ENCODE measurements at places on chromosomes 2 and 18.

DNA sequence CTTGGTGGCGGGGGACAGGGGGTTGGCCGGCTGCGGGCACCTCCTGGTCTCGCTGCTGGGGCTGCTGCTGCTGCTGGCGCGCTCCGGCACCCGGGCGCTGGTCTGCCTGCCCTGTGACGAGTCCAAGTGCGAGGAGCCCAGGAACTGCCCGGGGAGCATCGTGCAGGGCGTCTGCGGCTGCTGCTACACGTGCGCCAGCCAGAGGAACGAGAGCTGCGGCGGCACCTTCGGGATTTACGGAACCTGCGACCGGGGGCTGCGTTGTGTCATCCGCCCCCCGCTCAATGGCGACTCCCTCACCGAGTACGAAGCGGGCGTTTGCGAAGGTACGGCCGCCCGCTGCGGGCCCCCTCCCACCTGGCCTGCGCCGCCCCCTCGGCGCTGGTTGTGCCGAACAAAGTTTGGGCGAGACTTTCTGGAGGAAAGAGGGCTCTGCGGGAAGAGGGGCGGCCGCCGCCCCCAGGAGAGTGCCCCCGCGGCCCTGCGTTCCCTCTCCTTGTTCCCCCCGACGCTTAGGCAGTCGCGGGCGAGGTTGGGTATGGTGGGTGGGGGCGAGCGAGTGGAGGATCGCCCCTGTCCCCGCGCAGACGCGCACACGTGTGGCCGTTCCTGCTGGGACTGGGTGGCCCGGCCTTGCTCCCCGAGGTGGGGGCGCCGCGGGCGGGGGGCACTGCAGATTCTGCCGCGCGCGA lies 866 bp downstream of the CRIM1 start:
- no peak for DNase-seq

DNA sequence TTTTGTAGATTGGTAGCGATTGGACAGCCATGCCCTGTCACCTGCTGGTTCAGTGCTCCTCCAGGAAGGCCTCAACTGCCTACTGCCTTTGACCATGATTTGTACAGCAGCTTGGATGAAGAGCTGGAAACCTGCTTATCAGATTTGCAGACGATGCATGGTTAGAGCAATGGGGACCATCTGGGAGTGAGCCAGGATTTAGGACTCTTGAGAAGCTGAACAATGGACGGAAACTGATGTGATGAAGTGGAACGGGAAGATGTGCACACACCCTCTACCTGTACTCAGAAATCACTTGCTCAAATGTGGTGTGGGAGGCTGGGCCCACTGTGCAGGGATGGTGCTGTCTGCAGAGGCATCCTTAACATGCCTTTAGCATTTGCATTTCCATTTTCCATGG lies 57.2 kb downstream of the NCK2 start:
- no peak for DNase-seq

DNA sequence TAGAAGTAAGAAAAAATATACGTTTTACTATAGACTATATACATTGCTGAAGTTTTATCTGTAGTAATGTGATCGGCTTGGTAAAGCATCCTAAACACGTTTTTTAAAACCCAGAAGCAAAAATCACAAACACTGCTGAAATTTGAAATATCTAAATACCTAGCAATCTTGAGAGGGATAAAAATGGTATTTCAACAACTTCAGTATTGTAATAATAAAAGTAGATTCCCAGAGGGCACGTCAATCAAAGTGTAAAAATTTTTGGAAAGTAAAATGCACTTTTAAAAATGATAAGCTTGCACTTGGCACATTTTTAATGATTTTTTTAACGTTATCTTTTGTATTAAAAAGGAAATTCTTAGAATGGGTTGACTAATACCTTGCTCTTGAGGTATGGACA lies 1.6 kb downstream of the ZC3H6 start:
- no peak for DNase-seq

DNA sequence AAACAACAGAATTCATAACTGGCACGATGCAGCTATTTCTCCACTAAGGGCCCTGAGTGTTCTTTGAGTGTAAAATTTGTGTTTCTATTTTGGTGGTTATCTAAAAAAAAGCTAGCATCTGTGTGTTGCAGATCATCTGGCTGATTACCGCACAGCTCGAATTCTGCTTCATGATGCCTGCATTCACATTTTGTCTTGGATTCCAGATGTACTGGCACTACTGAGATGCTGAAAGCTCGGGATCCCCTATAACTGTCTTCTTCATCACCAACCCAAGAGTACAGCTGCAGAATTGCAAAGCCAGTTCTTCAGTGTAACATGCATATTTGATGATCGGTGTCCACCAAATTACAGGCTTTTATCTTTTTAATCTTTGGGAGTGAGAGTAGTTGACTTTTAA lies 51.6 kb upstream of the ZNF532 start:
- no peak for DNase-seq

GRCh38 chr2:203880557-203881125 lies 13.1 kb downstream of the CTLA4 start:
- no peak for DNase-seq

GRCh38 chr18:48481092-48481491 lies 57.7 kb upstream of the CTIF start:
- DNase-seq: no peak

DNA sequence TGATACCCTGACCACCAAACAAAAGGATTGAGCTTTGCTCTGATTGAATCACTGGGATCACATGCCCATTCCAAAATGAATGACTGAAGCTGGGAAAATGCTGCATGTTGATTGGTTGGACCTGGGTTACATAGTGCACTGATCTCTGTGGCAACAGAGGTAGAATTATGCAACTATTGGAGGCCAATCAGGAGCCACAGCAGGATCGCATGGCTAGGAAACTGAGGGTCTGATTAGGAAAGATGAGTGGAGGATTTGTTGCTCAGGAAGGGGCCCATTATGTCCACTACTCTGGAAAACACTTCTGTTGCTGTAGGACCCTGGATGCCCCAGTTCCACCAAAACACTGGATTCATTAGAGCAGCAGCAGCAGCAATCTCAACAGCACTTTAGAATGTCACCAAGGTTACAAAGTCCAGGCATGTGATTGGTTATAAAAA lies 25.9 kb upstream of the SGPP2 start:
- no peak for DNase-seq

- no peak for DNase-seq
These were observed 721.4 kb upstream of the CNTNAP5 start for GRCh38 chr2:123303731-123304130.

GRCh38 chr2:188819792-188820191 lies 154.4 kb upstream of the COL3A1 start:
- no peak for DNase-seq

DNA sequence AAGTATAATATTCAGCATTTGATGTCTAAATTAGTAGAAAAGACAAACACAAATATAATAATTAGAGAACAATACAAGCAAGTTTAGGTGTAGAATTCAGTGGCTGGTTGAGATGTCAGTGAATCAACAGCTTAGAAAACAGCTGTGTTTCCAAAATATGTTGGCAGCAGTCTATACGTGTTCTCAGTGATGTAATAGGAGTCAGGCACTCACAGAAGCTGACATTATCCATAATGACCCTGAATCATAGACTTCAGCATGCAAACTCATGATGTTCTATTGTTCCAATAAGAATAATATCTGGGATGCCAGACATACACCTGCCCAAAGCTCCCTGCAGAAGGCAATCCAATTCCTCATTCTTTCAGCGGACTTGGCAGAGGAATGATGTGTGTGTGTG lies 164.7 kb downstream of the SLC8A1 start:
- DNase-seq: no peak

GRCh38 chr2:1591978-1592907 lies 152.1 kb downstream of the PXDN start:
- DNase-seq: peak; percentile 59

- DNase-seq: peak; percentile 72
These were observed 151.1 kb downstream of the GALNT1 start for GRCh38 chr18:35732636-35733035.

Measured in GM03348 (cell line).